ENCODE measurements at places on chromosomes 5 and 9.

DNA sequence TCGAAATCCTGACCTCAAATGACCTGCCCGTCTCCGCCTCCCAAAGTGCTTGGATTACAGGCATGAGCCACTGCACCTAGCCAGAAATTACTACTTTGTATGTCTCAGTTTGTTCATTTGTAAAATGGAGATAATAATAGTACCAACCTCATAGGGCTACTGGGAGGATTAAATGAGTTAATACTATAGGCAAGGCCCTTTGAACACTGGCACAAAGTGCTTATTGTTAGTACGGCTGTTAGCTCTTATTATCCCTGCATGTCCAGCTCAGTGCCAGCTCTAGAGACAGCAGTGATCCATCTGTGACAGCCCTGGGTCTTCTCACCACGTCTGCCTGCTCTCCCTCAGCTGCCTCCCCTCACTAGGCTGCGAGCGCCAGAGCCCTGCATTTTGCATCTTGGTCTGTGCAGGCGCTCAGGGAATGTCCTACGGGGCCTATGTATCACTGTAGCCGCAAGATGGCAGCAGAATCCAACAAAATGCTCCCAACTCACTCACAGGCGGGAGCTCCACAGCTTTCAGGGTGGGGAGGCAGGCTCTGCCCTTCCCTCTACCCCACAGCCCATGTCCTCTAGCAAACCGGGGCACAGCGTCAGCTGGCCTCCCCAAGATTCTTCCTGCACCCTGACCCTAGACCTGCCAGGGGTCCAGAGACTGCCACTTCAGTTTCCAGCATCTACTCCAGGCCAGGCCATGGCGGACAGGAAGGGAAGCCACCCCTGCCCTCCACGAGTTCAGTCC, 17.7 kb upstream of the AKNA start:
- DNase-seq: peak; percentile 54

DNA sequence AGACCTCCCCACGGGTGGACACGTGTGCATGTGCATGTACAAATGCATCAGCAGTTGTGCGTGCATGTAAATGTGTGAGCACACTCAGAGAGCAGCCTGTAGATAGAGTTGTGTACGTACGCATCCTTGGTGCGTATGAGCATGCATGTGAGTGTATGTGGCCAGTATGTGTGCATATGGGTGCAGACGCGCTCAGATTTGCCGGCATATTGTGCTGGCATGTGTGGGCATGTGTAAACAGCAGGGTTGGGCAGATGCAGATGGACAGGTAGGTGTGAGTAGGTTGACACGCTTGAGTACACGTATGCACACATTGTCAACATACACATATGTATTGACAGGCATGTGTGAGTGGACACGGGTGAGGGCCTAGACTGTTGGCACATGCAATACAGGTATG, 56.5 kb downstream of the LMX1B start:
- no peak for DNase-seq

DNA sequence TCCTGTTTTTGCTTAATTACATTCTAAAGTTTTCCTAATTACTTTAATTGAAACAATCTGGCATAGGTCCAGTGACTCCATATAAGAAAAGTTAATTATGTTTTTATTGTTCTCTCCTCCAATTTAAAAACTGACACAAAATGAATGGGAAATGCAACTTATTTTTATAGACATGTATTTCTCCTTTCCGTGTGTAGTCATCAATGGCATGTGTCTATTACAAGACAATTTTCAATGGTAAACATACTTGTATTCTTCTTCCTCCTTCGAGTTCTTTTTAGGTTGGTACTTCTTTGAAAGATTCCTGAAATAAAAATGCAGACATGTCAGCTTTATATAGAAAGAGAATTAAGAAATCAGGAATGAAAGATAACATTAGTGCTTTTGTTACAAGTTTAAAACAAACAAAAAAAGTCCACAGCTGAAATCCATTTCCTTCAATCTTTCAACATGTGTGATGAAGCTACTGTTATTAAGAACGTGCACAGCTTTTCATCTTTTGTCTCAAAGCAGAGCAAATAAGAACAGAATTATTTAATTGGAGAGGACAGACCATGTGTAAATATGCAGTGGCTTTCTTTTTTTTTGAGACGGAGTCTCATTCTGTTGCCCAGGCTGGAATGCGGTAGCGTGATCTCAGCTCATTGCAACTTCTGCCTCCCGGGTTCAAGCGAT, 63.8 kb downstream of the FNBP1 start:
- DNase-seq: no peak

- DNase-seq: no peak
Observed at GRCh38 chr5:132838516-132839282, 8.3 kb upstream of the SHROOM1 start.

- no peak for DNase-seq
Observed at GRCh38 chr9:128895556-128895955, 13.6 kb downstream of the LRRC8A start.

GRCh38 chr9:113350937-113351336, 1.6 kb downstream of the BSPRY start:
- no peak for DNase-seq

DNA sequence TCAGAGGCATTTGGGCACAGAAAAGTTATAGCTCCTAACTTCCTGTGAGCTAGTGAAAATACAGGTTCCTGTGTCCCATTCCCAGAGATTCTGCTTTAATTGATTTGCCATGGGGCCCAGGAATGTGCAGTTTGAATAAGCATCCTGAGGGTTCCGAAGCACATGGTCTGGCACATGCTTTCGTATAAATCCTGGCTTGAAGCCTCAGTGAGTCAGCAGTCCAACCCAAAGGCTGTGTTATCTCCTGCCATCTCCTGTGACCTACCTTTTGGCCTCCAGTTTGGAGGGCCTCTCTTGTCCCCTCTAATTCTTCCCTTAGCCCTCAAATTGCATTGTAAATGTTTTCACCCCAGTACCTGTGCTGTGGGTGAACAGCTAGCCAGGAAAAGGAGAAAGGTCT, 183.8 kb downstream of the NR3C1 start:
- DNase-seq: no peak

DNA sequence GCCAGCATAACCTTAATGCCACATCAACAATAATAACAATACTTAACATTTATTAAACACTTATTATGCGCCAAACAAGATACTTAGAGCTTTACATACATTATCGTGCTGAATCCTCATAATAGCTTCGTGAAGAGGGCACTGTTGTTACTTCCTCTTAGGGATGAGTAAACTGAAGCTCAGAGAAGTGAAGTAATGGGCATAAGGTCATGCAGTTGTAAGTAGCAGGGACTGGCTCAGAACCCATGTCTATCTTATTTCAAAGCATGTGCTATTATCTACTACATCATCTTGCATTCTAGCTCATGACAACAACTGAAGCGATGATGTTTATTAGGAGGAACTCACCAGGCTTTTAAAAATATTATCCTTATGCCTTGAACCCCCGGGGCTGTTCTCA, 34.9 kb upstream of the PPP3R2 start:
- DNase-seq: no peak

DNA sequence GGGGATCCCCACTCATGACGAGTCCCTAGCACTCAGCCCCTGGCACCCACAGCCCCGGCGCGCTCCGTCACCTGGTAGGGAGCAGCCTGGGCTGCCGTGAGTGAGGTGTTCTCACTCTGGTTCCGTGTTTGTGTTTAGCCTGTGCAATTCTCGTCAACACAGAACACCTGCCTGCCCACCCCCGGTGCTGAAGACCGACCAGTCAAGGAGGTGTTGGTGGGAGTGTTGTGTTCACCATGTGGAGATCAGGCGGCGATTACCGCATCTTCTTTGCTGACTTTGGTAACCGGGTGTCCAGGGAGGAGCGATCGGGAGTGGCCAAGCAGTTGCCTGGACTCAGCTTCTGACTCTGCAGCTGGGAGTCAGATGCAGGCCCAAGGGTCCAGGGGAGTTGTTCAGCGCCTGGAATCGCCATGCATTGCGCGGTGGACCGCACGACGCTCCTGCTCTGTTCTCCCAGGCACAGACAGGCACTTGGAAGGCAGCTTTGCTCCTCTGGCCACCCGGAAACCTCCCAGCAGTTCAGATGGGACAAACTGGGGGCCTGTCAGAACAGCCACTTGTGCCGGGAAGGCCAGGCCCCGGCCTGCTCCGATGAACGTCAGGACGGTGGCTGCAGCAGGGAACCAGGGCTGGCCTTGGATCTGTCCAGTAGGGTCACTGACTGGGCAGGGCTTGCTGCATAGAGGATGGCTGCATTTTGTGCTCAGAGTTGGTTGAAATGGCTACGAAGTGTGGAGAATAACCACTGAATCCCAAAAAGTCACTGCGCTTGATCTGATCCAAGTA, 28.2 kb downstream of the EXOC3 start:
- DNase-seq: no peak

All from activated CD4-positive, CD25-positive, alpha-beta regulatory T cell (primary cell).